ENCODE measurements at places on chromosomes 7 and 10. TPM values are rescaled to one million over a fixed set of nuclear protein-coding genes. Genes with fewer than 3 reads are reported as not detected.

DNA sequence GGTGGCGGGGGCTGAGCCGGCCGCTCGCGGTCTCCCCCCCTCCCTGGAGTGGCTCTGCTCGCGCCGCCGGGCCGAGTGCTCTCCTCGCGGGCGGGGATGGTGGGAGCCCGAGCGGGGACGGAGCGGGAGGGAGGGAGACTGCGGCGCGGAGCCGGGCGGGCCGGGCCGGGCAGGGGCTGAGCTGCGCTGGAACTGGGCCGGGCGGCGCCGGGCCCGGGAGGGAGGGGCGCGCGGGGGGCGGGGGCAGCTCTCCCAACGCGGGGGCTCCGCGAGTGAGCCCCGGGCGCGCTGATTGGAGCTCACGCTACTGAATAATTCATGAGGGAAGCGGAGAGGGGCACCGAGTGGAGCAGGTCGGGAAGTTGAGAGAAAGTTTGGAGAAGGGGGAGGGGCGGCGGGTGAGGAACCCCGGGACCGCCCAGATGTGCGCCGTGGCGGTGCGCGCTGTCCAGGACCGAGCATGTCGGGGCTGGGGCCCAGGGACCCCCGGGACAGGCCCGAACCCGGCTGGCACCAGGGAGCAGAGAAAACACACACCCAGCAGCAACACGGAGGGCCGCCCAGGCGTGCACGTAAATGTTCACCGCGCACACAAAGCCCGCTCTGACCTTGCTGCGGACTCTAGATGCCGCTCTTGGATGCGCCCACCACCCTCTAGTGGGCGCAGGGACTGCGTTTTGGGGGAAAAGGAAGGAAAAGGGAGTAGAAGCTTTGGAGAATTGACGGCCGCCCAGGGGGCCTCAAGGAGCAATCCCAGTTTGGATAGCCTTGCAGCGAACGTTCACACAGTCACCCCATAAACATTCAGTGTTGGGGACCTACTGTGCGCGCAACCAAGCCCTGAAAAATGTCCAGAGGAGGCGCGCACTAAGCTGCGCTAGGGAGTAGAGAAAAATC, at the start of gene EPHB4:
EPHB4 (minus strand) TSS at position 194 of the 897 bp plus-strand sequence. CDS start 493 bp downstream, outside the sequence.
- DNase-seq = peak; percentile 95

- no peak for DNase-seq
These were observed 102.0 kb downstream of the PRKAG2 start for GRCh38 chr7:151774951-151775350.

HMX3 gene
- total RNA-seq = not detected

GRCh38 chr7:16590424-16590823, 55.1 kb downstream of the ANKMY2 start:
- DNase-seq = no peak

STAG3 gene
- 0.49 TPM for total RNA-seq

- no peak for DNase-seq
These were observed 219.8 kb downstream of the MAD1L1 start for GRCh38 chr7:2012981-2013380.

Data from uterus (tissue), 4 donors.